ENCODE measurements at places on chromosomes 2 and 18.

DNA sequence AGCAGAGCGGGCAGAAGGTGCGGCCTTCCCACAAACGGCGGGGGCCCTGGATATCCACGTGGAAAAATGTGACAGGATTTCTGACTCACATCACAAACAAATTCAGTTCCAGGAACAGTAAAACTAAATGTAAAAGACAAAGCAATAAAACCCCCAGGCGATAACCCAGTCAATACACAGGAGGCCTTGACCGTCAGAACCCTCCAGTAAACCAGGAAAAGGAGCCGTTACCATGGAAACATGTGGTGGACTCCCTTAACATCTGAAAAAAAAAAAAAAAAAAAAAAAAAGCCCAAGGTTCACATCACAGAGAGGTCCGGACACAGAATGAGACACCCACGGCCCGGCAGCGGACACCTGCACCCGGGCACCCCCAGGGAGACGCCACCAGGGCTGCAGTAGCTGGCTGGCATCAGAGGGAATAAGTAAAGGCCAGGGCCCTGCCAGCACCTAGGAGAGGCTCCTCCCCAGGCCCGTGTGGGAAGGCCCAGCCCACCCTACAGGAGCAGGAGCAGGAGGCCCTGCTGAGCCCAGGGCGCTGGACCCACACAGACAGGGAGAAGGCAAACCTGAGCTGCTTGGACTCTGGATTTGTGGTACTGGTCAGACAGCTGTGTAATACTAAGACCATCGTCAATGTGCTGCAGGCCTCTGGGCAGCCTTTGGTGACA, 83.7 kb downstream of the TMEM18 start:
- no peak for DNase-seq

GRCh38 chr2:147495734-147496133, 349.1 kb upstream of the ACVR2A start:
- no peak for DNase-seq

GRCh38 chr18:26685438-26686157, 137.2 kb upstream of the KCTD1 start:
- DNase-seq: no peak

DNA sequence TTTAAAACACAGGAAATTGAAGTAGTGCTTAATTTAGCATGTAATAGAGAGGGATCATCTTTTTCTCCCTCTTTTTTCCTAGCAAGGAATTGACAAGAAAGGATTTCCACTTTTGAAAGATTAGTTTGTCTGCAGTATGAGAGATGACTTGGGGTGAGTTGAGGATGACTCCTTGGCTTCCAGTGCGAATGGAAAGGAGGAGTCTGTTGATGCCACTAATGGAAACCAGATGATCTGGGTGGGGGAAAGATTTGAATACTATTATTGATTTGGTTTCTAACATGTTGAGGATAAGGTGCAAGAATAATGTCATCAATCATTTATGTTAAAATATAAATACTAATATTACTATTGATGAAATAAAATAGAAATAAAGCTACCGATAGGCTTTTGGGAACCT, 205.4 kb downstream of the PPP1R1C start:
- no peak for DNase-seq

Data from activated CD4-positive, alpha-beta T cell treated with anti-CD3 and anti-CD28 coated beads for 48 hours (primary cell).